ENCODE measurements at places on chromosomes 4 and X. TPM values are rescaled to one million over a fixed set of nuclear protein-coding genes. Genes with fewer than 3 reads are reported as not detected.

Gene IL3RA
- 1.1 TPM for total RNA-seq

Gene XK
- 1.6 TPM for total RNA-seq

Gene FAM47A
- not detected for total RNA-seq

Gene PPP1R3F
- total RNA-seq = 10.5 TPM

Gene SMIM31
- 0.04 TPM for total RNA-seq

Gene CTAG1A
- not detected for total RNA-seq

Gene FMR1
- 17.9 TPM for total RNA-seq

Gene ABCE1
- total RNA-seq = 127 TPM

Data from H4 (cell line).